ENCODE measurements at places on chromosomes 4 and X.

DNA sequence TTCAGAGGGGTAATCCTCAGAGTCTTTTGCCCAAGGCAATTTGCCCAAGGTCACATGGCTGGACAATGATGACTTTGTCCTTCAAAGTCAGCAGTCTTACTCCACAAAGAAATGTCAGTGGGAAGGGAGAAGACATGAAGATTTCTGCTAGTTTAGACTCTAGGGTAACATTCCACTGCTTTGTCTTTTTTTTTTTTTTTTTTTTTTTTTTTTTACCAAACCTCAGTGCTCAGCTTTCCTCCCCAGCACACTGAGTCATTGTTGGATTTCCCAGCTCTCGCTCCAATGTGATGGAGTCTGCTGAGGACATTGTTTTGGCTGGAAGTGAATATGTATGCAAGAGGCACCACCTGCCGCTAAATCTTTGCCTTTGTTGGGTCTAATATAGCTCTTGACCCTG lies 7.2 kb upstream of the C1QTNF7 start:
- DNase-seq, result no peak

DNA sequence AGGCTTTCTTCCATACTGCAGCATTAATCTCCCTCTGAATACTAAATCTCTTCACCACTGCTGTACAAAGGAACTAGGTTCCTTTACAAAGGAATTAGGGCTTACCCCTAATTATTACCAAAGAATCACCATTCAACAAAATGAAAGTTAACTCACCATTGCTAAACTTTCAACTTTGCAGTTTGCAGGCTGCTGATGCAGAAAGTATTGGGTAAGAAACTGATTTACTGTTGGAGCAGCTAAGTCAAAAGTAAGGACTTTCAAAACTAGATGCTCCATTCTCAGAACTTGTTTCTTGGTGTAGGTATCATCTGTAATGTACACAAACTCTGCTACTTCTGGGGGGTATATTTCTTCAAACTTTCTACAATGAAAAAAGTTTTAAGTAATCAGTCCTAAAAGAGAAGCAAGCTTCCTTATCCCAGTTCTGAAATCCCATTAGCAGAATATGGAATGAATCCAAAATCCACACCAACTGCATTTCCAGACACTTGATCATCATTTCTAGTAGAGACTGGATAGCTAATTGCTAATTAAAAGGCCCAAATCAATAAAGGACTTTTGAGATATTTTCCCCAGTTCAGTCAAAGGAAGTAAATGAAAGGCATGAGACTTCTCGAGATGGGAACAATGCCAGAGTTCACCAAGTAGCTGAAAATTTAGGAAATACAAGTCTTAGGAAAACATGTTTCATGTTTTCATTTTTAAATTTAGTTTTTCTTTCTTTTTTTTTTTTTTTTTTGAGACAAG lies 4.3 kb downstream of the CCNA2 start:
- no peak for DNase-seq

DNA sequence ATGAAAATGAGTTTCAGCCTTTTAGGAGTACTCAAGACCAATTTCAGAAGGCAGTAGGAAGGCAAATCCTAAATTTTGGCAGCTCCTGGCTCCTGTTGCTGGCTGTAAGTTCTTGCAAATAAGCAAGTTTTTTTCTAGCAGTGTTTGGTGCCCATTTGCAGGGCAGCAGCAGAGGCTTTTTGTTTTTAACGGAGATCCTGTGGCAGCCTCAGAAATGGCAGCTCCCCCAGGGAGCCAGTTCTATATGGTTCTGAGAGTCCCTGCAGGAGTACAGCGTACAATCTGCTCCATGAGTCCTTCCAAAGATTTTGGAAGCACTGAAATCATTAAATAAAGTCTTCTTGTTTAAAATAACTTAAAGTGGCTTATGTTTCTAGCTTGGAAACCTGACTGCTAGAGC lies 171.9 kb downstream of the NDST4 start:
- no peak for DNase-seq

- no peak for DNase-seq
These were observed 119.5 kb upstream of the MAP9 start for GRCh38 chr4:155496294-155496626.

GRCh38 chrX:107880054-107880610 lies 54.5 kb downstream of the MID2 start:
- no peak for DNase-seq

- DNase-seq, result no peak
These were observed 1.1 kb upstream of the SH3BP2 start for GRCh38 chr4:2791518-2792395.

DNA sequence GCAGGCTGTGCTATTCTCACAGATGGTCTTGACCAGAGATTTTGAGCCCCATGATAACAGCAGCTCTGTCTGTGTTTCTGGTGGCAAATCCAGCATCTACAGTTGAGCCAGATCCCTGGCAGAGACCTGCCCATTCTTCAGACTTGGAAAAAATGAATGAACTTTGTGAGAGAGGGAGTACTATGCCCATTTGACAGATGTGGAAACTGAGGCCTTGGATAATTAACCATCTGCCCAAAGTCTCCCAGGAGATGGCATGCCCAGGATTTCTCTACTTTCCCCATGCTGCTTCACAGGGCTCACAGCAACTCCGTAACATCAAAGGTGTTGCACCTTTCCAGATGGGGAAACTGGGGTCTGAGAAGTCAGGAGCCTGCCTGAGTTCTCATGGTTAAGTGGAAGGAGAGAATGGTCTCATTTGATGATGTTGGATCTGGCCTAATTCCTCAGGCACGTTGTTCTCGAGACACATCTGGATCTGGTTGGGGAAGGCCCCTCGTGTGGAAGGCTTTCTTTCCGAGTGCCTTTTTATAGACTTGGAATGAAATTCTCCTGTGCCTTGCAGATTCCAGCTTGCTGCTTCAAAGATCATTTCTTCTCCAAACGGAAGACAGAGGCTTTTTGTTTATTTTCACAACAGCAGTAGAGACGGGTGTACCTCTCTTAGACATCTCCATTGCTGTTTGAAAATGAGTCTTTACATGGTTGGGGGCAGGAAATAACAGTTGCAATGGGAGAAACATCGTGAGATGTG lies 73.3 kb upstream of the STX18 start:
- no peak for DNase-seq

DNA sequence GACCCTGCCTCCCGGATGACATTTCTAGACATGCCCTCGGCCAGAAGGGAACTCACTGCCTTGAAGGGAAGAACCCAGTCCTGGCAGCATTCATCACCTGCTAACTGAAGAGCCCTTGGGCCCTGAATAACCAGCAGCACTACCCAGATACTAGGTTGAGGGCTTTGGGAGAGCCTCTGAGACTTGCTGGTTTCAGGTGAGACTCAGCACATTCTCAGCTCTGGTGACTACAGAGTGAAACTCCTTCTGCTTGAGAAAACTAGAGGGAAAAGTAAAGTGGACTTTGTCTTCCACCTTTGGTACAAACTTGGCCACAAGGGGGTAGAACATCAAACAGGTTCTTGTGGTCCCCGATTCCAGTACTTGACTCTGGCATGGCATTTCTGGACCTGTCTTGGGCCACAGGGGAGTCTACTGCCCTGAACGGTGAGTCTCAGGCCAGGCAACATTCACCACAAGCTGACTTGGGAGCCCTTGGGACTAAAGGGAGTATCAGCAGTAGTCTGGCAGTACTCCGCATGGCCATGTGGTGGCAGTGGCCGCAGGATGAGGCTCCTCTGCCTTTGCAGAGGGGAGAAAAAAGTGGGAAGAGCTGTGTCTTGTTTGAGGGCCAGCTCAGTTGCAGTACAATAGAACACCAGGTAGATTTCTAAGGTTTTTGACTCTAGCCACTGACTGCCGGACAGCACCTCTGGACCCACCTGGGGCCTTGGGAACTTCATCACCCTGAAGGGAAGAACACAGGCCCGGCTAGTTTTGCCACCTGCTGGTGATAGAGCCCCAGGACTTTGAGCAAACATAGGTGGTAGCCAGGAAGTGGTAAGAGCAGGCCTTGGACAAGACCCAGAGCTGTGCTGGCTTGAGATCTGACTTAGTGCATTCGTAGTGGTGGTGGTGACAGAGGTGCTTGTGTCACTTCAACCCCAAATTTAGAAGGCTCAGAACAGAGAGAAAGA lies 414.8 kb downstream of the OPHN1 start:
- DNase-seq, result no peak

DNA sequence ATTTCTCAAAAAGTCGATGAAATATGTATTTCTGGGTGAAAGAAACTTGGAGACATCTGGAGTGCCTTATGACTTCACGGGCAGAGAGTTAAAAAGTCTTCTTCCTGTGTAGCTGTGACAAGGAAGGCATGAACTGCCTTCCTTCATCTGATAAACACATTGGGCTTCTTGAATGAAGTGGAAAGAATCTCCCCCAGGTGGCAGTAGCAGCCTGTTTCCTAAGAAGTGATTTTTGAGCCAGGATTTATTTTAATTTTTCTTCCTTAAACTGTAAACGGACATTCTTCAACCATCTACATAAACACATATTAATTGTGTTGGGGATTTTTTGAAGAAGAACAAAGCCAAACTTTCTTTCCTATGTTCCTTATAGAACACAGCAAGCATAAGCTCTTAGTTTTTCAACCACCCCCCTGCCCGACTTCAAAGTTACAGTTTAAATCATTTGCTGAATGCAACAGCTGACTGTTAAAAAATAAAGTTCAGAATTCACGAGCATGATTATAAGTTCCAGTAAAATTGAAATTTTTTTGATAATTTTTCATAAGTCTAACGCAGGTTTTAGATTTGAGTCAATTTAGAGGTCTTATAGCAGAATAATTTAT lies 980 bp upstream of the GIMD1 start:
- DNase-seq, result peak; percentile 67

- DNase-seq, result no peak
These were observed 129.1 kb upstream of the AFF2 start for GRCh38 chrX:148371291-148371690.

DNA sequence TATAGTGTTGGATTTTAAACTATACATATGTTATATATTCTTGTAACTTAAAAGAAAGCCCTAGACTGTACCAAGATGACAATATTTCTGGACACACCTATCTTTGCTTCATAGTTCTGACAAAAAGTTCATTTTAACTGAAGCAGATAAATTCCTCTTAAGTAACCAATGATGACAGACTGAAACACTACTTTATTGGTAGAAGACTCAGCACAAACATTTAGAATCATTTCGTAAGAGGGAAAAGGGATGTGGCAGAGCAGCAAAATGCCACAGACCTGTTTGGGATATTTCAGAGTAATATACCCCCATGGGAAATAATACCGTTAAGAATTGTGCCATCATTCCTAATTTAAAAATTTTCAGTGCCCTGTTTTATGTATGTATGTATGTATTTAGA lies 56.2 kb downstream of the APOO start:
- no peak for DNase-seq

GRCh38 chr4:123618606-123619005 lies 222.0 kb downstream of the SPRY1 start:
- no peak for DNase-seq

- DNase-seq, result no peak
These were observed 21.7 kb downstream of the HTT start for GRCh38 chr4:3096202-3096601.

- no peak for DNase-seq
These were observed 160.3 kb upstream of the RASGEF1B start for GRCh38 chr4:81631958-81632441.

DNA sequence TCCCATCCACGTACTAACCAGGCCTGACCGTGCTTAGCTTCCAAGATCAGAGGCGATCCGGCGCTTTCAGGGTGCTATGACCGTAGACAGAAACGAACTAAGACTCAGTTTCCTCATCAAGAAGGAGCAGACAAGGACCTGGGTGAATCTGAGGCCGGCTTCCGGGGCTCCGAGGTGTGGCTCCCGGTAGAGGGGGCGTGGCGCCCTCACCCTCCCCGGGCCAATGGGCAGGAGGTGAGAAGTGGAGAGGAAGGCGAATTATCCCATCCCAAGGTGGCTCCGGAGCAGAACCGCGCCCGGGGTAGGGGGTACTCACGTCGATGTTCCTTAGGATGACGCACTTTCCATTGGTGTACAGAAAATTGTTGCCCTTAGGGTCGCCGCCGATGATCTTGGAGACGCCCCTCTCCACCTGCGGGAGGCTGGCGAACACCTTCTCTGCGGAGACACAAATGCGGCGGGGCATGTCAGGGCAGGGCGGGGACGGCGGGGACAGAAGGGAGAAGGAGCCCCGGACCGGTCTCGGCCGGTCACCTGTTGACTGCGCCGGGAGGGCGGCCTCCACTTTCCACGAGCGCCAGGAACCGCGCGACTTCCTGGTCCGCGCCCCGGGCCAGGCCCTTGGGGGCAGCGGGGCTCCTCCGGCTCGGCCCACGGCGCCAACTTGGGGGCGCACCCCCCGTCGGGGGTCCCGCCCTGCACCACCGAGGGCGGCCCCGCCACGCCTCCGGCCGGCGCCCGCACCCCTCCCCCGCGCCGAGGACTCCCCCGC lies 616 bp downstream of the WDR1 start:
- DNase-seq, result no peak

- peak; percentile 2 for DNase-seq
These were observed 239.6 kb downstream of the GRXCR1 start for GRCh38 chr4:43132010-43132582.

DNA sequence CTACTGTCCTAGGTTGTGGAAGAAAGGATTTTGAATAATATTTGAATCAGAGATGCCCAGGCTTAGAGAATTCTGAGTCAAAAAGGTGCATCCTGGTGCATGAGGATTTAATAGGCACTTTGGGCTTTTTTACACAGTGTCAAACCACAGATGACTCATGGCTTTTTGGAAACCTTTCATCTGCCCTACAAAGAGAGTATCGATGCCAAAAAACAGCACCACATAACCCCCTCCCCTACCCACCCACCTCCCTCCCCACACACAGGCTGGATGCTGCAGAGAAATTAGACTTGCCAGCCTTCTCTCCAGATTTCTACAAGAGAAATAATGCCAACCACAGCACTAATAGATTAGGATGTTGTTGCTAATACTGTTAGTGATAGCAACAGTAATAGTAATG lies 779.3 kb downstream of the NLGN4X start:
- no peak for DNase-seq

GRCh38 chrX:132563976-132564375 lies 75.1 kb upstream of the MBNL3 start:
- DNase-seq, result no peak
